ENCODE measurements at places on chromosomes 3 and 15. TPM values are rescaled to one million over a fixed set of nuclear protein-coding genes. Genes with fewer than 3 reads are reported as not detected.

The POTEB3 gene
- not detected for total RNA-seq

The EBLN2 gene
- 5.7 TPM for total RNA-seq

The DNAJC13 gene
- total RNA-seq: 48.4 TPM

The CKMT1A gene
- total RNA-seq: not detected

The SPINK8 gene
- not detected for total RNA-seq

The LYSMD2 gene
- total RNA-seq: 7.5 TPM

The UROC1 gene
- not detected for total RNA-seq

The SLMAP gene
- 61.5 TPM for total RNA-seq

The ISL2 gene
- total RNA-seq: 0.05 TPM

GRCh38 chr15:78322243-78322642 is 17.9 kb upstream of the CRABP1 start:
- no peak for DNase-seq

DNA sequence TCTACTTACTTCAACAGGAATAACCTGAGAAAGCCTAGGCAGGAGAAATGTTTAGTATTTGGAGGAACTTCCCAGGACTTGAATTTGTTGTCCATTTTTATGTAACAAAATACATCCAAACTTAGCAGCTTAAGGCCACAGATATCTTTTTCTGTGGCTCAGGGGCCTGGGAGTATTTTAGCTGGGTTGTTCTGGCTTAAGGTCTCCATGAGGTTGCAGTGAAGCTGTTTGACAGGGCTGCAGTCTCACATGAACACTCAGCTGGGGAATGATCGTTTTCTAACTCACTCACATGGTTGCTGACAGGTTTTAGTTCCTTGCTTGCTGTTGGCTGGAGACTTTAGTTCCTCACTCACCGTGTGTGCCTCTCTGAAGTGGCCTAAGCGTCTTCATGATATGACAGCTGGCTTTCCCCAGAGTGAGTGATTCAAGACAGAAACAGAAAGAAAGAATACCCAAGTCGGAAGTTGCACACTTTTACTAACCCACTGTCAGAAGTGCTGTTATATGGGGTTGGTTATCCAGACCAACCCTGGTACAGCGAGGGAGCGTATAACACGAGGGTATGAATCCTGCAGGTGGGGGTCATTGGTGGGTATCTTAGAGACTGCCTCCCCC is 229.7 kb upstream of the TBL1XR1 start:
- DNase-seq: no peak

DNA sequence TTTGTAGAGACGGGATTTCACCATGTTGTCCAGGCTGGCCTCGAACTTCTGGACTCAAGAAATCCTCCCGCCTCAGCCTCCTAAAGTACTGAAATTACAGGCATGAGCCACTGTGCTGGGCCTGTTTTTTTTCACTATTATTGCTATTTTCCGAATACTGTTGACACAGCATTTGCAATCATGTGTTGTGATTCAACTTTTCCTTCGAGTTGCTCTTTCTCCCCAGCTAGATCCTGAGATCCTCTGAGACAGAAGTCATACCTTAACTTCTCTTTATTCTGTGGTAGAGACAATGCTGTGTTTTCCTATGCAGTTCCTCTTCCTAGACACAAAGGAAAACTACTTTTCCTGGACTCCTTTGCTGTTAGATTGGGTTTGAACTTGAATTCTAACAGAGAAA is 46.4 kb upstream of the USP3 start:
- no peak for DNase-seq

GRCh38 chr3:168926426-168926825 is 737.1 kb downstream of the MECOM start:
- no peak for DNase-seq

GRCh38 chr15:40964634-40965033 is 11.4 kb downstream of the CHAC1 start:
- no peak for DNase-seq

- DNase-seq: no peak
Observed at GRCh38 chr3:151145713-151146070, 57.3 kb downstream of the GPR171 start.

GRCh38 chr3:106213954-106214353 is 345.1 kb upstream of the CBLB start:
- no peak for DNase-seq

GRCh38 chr15:69626095-69627066 is 173.8 kb downstream of the RPLP1 start:
- DNase-seq: no peak

GRCh38 chr3:59308001-59308400 is 258.2 kb upstream of the CFAP20DC start:
- no peak for DNase-seq

DNA sequence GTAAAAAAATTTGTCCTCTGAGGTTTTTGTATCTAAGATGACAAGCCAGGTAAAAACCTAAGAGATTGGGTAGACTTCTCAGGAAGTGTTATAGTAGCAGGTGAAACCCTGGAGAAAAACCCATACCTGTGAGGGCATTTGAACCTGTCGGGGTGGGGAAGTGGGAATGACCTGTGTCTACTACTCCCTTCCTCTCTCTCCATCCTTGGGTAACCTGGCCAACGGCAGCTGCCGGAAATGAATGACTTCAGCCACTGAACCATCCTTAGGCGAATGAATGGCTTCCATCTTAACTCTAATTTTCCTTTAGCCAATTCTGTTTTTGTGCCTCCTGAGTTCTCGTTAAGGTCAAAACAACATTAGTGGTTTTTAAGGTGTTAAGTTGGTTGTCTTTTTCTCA is 16.8 kb downstream of the GPR15 start:
- no peak for DNase-seq
